ENCODE measurements at places on chromosomes 4 and X. TPM values are rescaled to one million over a fixed set of nuclear protein-coding genes. Genes with fewer than 3 reads are reported as not detected.

The ZNF141 gene
- 28.8 TPM for total RNA-seq

The UNC5C gene
- total RNA-seq = not detected

The GLOD5 gene
- not detected for total RNA-seq

The SATL1 gene
- total RNA-seq = not detected

The ETDA gene
- not detected for total RNA-seq

The F11 gene
- total RNA-seq = not detected

The FAM184B gene
- total RNA-seq = under 0.01 TPM

The SLC6A8 gene
- 0.94 TPM for total RNA-seq

The PDE6B gene
- total RNA-seq = 10.4 TPM

The MAGEA3 gene
- not detected for total RNA-seq

The TCEAL7 gene
- 0.21 TPM for total RNA-seq

The NPY2R gene
- not detected for total RNA-seq

The OGT gene
- total RNA-seq = 323 TPM

The FAM47E gene
- 0.21 TPM for total RNA-seq

The PABPC1L2A gene
- not detected for total RNA-seq

The GSX2 gene
- not detected for total RNA-seq

The NPY1R gene
- not detected for total RNA-seq

The HDX gene
- total RNA-seq = 3.4 TPM

The SEPSECS gene
- 22.2 TPM for total RNA-seq

The TMSB15A gene
- total RNA-seq = 0.63 TPM

The MTNR1A gene
- not detected for total RNA-seq

The HELT gene
- total RNA-seq = not detected

The FGB gene
- total RNA-seq = not detected

The MBTPS2 gene
- 4.7 TPM for total RNA-seq

The APBB2 gene
- total RNA-seq = 3.7 TPM

The GLRA2 gene
- not detected for total RNA-seq

The ZNF827 gene
- total RNA-seq = 14.0 TPM

The FABP2 gene
- not detected for total RNA-seq

The ZBED1 gene
- total RNA-seq = 20.3 TPM

The TCP11X1 gene
- total RNA-seq = 0.10 TPM

The LIMCH1 gene
- total RNA-seq = 0.10 TPM

The SPINK2 gene
- total RNA-seq = 2.1 TPM
